Activated gamma-delta T cell (primary cell): ENCODE measurements at places on chromosomes 4 and X.

DNA sequence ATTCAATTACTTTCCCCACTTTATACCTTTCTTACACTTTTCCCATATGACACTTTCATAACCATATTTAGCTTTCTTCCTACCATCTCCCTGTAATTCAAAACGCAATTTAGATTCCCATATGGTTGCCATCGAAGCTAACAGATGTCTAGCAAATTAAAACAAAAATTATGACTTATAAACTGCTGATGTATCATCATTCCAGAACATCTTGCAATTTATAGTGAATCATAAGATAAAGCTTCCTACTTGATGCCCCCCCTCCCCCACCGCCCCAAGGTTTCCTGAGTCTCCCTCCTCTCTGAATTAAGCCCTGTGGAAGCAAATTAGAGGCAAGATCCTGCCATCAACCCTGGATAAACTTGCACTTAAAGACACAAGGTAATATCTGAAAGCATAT lies 5.4 kb downstream of the TSPAN5 start:
- DNase-seq, result no peak

- no peak for DNase-seq
Measured at GRCh38 chr4:121370729-121371325, 10.0 kb downstream of the QRFPR start.

- DNase-seq, result no peak
Measured at GRCh38 chr4:167183036-167183435, 51.3 kb downstream of the SPOCK3 start.

- DNase-seq, result no peak
Measured at GRCh38 chr4:137960371-137961050, 281.6 kb downstream of the SLC7A11 start.

- DNase-seq, result no peak
Measured at GRCh38 chr4:158822348-158822747, 53.5 kb downstream of the FNIP2 start.
